ENCODE measurements at places on chromosomes 11 and 22.

DNA sequence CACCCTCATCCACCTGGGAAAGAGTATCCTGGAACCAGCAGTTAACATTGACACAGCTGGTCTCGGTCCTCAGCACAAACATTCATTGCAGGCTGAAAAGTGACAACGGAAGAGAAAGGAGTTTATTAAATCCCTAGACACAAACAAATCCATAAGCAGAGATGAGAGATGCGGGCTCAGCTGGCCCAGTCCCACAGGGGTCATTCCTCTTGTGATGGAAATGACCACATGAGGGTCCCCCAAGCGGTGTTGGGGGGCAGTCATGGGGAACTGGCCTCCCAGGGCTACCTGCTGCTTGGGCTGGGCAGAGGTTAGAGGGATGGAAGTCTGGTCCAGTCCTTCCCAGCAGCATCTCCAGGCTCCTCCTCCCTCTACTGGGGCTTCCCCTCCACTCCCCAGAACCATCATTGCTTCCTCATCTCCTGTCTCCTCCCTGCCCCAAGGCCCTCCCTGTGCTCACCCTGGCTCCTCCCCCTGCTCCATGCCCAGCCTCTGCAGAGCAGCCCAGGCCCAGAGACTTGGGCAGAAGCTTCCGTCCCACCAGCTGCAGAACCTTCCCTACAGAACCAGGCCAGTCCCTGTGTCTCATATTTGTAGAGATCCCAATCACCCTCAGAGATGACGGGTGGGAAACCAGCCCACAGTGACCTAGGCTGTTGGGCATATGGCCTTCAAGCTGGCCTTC is 5.4 kb upstream of the IGLL5 start:
- no peak for DNase-seq

GRCh38 chr11:70506658-70506970 is 108.3 kb downstream of the CTTN start:
- DNase-seq = no peak

- no peak for DNase-seq
These were observed 25.5 kb upstream of the OSBPL5 start for GRCh38 chr11:3190600-3190999.

GRCh38 chr11:27698872-27699241 is 1.4 kb downstream of the BDNF start:
- DNase-seq = peak; percentile 80

DNA sequence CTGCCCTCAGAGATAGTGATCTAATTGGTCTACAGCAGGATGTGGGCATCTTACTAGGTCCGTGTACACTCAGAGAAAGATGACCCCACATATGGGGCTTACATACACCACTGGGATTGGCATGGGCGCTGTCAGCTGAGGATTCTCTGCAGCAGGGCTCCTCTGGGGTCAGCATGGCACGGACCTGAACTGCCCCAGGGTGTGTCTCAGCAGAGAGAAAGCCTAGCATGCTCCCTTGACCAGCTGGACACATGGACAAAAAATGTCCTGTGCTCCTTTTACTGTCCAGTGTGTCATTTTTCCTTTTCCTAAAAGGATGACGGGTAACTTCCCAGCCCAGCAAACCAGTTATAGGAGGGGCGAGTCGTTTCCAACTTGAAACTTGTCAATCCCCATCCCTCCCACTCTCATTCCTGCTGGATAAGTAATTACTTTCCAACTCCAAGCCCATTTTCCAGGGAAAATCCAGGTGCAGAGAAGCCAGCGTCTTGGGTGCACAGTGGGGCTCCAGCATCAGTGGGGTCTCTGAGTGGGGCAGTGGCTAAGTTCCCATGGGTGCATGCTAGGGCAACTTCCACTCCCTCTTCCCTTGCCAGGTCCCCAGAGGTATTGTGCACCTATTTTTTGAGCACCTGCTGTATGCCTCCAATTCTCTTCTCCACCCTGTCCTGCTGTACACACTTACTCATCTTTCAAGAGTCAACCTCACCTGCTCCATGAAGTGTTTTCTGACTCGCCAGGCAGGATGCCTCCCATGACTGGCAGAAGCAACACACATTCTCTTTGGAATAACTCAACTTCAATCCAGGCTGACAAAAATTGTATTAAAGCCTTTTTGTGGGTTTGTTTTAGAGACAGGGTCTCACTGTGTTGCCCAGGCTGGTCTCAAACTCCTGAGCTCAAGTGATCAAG is 5.0 kb downstream of the VSTM5 start:
- no peak for DNase-seq

- DNase-seq = no peak
These were observed 8.0 kb downstream of the NEAT1 start for GRCh38 chr11:65430406-65431217.

DNA sequence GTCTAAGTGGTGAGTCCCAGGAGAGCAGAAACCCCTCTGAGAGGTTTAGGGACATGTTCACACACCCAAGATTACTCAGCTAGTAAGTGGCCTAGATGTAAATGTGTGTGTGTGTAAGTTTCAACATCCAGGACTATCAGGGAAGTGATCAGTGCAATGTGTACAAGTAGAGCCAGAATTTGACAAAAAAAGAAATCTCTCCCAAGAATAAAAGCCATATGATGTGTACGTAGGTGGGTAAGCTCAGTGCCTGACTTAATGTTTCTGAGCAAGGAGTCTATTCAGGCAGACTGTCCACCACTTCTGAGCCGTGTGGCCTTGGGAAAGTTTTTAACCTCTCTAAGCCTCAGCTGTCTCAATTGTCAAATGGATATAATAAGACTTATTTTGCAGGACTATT is 133.8 kb upstream of the NAV2 start:
- DNase-seq = no peak

- no peak for DNase-seq
These were observed 28.4 kb upstream of the RAB38 start for GRCh38 chr11:88203604-88204003.

- DNase-seq = no peak
These were observed 209.6 kb upstream of the LARGE1 start for GRCh38 chr22:34129691-34130486.

DNA sequence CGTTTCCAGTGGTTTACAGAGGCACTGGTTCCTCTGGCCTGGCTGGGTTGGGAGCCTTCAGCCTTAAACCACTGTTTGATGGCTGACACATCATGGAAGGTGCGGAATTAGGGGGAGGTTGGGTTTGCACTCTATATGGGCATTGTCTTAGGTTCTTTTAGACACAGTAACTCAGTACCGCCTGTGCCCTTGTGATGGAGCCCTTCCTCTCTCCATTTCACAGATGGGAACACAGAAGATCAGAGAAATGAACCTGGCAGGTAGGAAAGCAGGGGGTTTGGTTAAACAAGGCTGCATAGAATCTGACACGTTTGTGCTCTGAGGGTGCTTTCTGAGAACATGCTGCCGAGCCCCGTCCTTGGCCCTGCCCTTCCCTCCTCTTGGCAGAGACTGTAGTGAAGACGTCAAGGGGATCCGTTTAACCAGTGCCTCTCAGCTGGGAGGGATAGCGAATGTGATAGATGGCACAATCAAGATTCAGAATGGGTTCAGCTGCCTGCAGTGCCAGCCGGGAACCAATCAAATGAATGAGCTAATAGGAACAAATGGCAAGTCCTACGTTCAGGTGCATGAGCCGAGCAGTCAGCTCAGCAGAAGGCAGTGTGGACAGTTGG is 228.6 kb downstream of the TBC1D22A start:
- DNase-seq = no peak

GRCh38 chr22:44848791-44849420 is 96.5 kb downstream of the ARHGAP8 start:
- DNase-seq = no peak

DNA sequence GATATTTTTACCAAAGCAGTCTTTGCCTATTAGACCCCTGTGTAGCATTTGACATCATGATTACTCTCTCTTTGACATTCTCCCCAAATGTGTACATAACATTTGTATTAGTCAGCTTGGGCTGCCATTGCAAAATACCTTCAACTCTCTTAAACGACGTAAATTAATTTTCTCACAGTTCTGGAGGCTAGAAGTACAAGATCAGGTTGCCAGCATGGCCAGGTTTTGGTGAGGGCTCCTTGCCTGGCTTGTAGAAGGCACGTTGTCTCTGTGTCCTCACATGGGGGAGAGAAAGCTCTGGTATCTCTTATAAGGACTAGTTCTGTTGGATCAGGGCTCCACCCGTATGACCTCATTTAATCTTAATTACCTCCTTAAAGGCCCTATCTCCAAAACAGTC is 12.3 kb upstream of the DLAT start:
- no peak for DNase-seq

DNA sequence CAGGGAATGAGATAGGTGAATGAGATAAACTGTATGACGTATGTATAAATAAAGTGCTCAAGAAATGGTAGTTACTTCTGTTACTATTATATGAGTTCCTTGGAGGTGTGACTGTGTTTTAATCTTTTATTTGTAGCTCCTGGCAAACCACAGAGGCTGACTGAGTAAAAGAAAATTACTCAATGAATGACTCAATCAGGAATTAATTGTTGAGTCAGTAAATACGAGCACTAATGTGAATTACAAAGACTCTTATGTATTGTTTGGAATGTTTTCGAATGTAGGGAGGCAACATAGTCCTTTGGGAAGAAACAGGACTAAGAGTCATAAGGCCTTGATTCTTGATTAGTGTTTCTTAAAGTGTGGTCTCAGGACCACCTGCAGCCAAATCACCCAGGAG is 51.1 kb upstream of the BLID start:
- no peak for DNase-seq

- DNase-seq = no peak
These were observed 51.1 kb downstream of the LIF start for GRCh38 chr22:30195245-30196140.

- no peak for DNase-seq
These were observed 49.2 kb downstream of the CD6 start for GRCh38 chr11:61020551-61021235.

GRCh38 chr11:118277312-118277711 is 13.2 kb upstream of the MPZL2 start:
- no peak for DNase-seq

GRCh38 chr11:65426839-65427690 is 4.5 kb downstream of the NEAT1 start:
- no peak for DNase-seq

- no peak for DNase-seq
These were observed 7.5 kb upstream of the SLC15A3 start for GRCh38 chr11:60959431-60959830.

GRCh38 chr11:5504403-5504921 is 5.3 kb downstream of the UBQLN3 start:
- no peak for DNase-seq

DNA sequence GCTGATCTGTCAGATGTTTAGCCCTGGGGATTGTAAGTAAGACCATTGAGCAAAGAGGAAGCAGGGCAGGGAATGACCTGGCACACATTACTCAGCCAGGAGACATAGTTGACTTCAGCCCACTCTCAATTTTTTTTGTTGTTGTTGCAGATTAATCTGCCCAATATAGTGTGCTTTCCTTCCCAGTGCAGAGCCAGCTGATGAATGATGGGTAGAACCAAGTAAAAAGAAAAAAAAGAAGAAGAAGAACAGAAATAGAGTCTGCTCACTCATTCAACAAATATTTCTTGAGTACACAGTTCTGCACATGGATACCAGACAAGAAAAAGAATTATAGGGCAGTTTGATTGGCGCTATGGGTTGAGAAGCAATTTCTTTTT is 292.7 kb downstream of the ETS1 start:
- DNase-seq = no peak

DNA sequence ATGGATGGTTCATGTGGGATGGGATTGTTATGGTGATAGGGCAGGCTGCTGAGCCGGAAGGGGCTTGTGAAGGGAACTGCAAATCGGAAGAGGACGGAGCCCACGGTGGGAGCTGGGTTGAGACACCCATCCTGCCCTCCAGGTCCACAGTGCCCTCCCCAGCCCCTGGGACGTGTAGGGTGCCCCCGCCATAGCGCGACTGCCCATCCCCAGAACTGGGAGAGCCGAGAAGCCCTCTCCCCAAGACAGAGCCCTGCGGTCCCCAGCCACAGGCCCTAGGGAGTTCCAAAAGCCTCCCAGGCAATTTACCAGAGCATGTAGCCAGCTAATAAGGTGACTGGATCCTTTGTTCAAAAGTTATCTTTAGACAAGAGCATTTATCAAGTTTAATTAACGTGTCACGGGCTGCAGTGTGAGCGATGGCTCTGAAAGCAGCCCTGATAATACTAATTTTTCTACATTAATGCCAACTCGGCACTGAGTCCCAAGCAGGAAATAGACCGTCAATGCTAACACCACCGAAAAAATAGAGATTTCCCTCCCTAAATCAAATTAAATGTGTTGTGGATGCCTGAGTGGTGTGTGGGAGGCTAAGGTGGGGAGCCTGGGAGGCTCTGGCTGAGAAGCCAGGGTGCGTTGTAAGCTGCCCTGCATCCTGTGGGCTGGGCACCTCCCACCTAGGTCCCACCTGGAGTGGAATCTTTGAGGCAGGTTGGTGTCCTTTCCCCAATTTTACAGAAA is 76.8 kb upstream of the RTL6 start:
- no peak for DNase-seq

GRCh38 chr11:27294654-27295053 is 68.4 kb downstream of the CCDC34 start:
- no peak for DNase-seq
